ENCODE measurements at places on chromosomes 4 and X.

DNA sequence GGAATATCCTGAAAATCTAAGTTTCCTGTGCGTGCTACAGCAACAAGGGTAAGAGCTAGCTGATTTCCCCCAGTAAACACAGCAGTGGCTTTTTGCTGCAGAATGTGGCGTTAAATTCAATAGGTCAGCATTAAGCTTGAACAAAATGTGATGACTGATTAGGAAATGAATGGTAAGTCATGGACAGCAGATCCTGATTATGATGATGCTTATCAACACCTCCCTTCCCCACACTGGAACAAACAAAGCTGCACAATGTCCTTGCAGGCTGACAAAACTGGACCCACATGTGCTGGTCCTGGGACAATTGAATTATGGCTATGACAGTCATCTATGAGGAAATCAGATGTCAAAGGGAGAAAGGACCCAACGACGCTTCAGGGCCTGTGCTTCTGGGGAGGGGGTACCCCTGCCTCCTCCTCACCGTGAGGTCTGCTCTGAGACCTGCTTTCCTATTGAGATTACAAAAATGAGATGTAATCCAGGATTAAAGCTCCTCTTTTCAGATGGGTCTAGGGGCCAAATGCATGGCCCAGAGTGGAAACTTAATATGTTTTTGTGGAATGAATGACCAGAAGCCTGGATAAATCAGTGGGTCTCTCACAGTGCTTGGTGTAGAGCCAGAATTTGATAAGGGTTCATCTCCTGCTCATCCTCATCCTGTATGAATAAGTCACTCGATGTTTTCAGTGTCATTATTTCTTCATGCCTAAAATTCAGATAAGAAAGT, 32.0 kb upstream of the BOD1L1 start:
- no peak for DNase-seq

DNA sequence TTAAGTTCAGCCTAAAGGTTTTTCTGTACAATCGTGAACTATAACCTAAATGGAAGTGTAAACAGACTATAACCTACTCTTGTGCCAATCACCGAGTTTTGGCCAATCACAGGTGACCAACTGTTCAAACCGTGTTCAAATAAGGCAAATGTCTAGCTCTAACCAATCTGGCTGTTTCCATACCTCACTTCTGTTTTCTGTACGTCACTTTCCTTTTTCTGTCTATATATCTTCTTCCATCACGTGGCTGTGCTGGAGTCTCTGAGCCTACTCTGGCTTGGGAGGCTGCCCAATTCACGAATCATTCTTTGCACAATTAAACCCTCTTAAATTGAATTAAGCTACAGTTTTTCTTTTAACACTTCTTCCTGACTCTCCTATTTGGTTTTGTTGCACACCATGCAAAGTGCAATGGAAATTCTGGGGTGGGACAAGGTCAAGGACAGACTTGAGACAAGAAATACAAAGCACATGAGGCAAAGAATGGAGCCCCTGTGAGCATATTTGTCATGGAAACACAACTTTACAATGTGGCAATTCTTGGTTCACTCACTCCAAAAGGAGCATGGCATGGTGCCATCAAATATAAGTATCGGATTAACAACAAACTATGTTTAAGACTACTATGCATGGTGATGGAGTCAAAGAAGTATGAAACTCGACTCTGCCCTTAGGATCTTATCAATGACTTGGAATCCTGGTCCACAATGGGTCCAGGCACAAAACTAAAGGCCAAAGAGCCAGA, 115.7 kb upstream of the FAM9B start:
- no peak for DNase-seq

- peak; percentile 88 for DNase-seq
Observed at GRCh38 chr4:112817933-112818593, 181.1 kb downstream of the LARP7 start.

- DNase-seq = no peak
Observed at GRCh38 chrX:31213941-31214340, 142.1 kb upstream of the FTHL17 start.

DNA sequence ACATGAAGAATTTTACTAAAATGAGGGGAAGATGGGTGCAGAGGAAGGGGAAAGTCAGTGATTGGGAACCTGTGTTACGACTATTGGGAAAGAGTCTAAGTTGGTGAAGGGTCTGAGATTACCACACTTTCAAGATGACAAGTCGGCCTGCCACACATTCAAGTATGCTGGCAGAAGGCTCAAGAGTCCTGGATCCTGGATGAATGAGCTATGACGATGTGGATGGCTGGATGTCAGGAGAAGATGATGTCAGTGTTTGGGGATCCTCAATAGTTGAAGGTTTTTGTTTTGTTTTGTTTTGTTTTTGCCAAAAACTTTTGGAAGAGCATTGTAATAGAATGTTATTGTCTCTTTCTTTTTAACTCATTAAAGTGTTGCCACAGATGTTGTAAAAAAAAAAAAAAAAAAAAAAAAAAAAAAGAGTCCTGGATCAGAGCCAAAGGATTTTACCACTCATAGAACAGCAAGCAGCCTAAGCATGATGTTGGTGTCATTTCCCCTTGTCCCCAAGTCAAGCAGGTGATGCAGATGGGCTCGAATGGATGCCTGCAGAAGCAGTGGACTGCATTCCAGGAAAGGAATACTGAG, 120.6 kb downstream of the REELD1 start:
- DNase-seq = no peak

GRCh38 chrX:112270991-112271390, 188.4 kb upstream of the TRPC5 start:
- DNase-seq = no peak

DNA sequence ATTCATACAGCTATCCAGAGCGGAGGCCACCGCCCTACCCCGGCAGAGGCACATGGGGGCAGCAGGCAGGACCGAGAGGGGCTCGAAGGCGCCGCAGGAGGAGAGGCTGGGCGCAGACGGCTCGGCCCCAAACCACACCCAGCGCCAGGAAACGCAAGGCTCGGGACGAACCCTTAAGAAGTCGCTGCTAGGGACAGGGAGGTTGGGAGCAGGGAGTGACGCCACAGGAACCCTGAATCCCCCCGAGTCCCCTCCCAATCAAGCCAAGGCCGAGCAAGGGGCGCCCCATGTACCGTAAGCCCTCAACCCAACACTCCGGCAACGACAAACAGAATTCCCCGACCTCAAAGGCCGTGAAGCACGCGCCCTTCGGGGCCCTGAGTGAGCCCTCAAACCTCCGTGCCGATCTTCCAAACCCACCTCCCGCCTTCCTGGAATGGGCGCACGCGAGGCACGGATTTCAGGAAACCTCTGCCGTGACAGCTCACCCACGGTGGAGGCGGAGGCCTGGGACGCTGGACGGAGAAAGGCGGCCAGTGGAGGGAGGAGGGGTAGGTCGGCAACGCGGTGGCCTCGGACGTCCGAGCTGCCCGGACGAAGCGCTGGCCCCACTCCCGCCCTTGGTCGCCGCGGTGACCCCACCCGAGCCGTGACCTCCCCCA, 1.8 kb downstream of the ZFYVE28 start:
- no peak for DNase-seq

DNA sequence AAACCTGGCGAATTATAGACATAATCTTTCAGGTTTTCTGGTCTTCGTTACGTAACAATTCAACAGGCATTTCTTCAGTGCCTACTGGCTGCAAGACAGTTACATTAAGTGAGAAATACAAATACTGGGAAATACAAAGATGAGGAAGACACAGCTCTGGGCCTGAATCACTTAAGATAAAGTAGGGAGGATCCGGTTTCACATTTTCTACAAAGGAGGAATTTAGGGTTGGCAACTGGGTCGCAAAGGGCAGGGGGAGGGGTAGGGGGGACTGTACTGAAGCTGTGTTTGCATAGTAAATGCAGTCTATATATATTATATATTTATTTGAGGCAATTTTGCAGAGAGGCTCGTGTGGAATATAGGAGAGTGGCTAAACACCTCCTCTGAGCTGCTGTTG, 107.4 kb downstream of the MAML3 start:
- DNase-seq = no peak

GRCh38 chrX:6568031-6568430, 33.1 kb upstream of the VCX3A start:
- no peak for DNase-seq

DNA sequence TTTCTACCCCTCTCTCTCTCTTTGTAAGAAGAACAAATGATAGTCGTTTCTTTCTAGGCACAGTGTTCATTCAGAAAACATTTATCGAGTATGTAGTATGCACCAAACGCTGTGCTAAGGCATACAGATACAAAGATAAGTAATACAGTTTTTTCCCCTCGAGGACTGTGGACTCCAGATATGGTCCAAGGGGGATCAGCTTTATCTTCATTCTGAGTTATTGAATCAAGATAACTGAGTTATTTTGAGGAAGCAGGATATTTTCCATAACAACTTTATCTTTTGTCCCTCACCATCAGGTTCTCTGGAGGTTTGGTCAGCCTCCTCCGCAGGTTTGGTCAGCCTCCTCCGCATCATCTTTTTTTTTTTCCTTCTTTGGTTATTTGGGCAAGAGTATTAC, 15.0 kb downstream of the EREG start:
- no peak for DNase-seq

DNA sequence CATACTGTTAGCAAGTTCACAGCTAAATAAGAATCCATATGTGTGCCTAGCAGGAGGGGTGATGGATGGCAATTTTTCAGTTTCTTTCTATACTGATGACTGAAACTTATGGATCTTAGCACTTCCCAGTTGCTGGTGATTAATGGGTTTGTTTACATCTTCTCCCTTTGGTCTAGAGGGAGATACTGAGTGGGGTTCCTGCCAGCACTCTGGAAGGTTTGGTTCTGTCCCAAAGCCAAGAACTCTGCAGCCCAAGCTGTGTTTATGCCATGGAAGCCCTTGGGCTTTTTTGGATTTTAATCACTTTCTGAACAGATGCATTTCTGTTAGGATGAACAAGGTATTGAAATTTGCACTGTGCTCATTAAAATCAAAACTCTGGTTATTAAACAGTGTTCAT, 43.5 kb downstream of the DDIT4L start:
- no peak for DNase-seq

- no peak for DNase-seq
Observed at GRCh38 chr4:82125787-82126297, 247.9 kb downstream of the HNRNPD start.

DNA sequence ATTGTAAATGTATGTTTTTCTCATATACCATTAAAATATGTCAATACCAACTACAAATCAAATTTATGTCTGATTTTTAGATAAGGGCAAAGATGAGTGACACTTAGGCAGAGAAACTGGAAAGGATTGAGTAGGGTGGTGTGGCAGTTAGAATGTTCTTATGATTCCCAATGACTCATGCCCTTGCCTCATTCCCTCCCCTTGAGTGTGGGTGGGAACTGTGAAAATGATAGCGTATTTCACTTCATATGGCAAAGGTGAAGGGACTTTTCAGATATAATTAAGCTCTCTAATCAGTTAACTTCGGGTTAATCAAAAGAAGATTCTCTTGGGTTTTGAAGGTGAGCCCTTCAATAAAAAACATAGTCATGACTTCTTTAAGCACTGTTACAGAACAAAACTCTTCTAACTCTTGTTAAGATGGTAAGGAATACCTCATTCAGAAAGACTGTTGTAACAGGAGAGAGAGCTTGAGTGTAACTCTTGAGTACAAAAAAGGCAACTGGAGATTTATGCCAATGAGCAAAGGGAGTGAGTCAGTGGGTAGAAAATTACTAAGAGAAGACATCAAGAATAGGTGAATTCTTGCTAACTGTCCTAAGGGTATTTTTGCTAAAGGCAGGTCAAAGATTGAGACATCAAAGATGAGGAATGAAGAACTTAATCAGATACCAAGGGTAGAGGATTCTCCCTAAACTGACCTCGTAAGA, 329.5 kb downstream of the KCTD8 start:
- no peak for DNase-seq

DNA sequence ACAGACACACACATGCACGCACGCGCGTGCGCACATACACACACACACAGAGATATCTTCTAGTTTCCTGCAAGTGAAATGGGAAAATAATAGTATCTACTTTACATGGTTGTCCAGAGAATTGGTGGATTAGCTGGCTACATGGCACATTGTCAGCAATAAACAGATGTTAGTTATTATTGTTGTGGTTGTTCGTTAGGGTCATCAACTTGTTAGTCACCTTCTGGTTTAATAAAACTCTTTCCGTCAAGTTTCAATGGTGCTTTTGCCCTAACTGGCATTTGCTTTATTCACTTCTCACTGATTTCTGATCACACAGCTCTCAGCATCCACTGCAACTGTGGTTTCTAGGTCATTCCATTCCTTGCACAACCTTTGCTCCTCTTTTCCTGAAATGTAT, 25.4 kb upstream of the RASL11B start:
- DNase-seq = no peak

GRCh38 chrX:11929476-11929875, 171.4 kb downstream of the MSL3 start:
- DNase-seq = no peak

GRCh38 chr4:164948975-164949374, 28.5 kb downstream of the TRIM61 start:
- DNase-seq = no peak

- no peak for DNase-seq
Observed at GRCh38 chr4:90537491-90537890, 410.3 kb downstream of the CCSER1 start.

GRCh38 chrX:545452-545885, 85.1 kb upstream of the SHOX start:
- no peak for DNase-seq

DNA sequence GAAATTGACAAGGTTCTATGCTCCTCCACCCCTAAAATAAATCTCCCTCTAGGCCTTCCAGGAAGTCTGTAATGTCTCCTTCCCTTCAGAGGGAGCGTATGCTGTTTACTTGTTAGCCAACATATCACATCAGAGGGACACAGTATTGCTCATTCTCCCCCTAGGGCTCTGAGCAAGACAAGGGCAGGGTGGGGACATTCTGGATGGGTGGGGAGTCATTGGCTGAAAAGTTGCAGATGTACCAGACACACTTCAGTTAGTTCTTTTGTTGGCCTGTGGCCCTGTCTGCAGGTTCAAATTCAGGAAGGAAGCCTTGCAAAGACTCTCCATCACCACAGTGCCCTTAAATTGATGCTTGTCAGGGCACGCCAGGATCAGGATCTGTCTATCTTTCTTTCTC, 106.3 kb upstream of the TEX13D start:
- DNase-seq = no peak

DNA sequence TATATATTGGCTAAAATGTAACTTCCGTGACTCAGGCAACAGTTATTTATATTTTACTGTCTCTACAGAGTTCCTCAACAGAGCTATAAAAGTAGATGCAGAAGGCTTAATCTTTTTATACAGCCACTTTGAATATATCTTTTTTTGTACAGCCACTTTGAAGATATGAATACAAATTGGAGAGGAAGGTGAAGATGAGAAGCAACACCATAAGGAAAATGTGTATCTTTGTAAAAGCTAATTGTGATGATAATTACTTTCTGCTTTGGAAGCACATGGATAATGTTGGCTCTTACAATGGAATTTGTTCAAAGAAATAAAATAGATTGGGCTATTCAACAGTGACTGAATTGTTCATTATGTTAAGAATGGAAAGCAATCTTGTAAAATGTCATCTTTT, 205.8 kb downstream of the ARAP2 start:
- DNase-seq = no peak
